ENCODE measurements at places on chromosomes 3 and 15.

DNA sequence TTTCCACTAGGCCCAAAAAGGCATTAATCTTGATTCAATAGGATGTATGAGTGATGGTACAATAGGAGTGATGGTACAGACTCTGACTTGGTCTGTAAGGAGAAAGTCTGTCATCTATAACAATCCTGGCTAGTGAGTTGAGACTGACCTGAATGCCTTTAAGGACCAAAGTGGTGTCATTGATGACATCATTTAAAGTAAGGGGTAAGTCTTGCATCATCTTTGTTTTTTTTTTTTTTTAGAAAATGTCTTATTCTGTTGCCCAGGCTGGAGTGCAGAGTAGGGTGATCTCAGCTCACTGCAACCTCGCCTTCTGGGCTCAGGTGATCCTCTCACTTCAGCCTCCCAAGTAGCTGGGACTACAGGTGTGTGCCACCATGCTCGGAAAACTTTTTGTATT, 5.6 kb upstream of the TMEM45A start:
- DNase-seq = no peak

DNA sequence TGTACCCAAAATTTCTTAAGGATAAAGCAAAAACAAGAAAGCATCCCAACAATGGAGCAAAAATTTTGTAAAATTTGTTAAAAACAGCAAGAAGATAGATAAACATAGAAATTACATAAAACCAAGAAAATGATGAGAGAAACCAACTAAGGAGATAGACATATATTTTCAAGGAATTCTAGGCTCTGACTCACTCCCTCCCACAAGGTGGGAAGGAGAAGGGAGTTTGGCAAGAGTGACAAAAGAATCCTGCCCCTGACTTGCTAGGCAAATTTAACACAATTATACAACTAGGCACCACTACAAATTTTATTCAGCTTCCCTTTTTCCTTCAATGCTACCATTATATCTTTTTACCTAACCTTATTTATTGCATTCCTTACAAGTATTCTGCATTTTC, 70.9 kb downstream of the MYO9A start:
- DNase-seq = no peak

DNA sequence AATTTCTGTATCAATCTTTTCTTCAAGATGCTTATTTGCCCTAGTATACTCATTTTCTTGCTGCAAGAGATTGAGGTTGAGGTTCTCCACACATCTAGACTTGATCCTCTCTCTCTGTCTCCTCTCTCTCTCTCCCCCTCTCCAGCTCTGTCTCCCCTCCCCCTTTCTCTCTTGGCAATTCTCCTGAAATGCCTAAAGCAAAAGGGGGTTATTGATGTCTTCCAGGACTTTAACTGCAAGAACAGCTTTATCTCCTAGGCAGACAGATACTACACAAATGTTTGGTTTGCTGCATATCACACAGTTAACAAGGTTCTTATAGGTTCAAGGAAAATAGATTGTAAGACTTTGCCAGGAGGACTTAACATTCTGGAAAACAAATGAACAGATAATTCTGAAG, 52.1 kb downstream of the TMEM212 start:
- DNase-seq = no peak

DNA sequence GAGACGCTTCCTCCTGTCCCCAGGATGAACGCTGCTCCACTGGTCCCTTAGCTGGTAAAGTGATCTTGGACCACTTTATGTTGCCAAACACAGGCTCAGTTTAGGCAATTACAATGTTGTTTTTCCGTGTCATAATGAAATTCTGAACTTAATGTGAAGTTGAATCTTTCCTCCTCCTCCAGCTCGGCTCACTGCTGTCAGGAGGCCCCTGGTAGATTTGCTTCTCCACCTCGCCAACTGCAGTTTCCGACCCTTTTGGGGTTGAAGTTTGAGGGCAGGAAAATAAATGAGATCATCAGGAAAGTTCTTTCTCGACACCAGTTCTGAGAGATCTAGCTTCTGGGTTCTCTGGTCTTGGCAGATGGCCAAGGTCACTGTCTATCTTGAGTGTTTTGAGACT, 27.8 kb downstream of the CFAP161 start:
- DNase-seq = no peak

GRCh38 chr15:60118146-60118545, 114.0 kb downstream of the FOXB1 start:
- DNase-seq = no peak

DNA sequence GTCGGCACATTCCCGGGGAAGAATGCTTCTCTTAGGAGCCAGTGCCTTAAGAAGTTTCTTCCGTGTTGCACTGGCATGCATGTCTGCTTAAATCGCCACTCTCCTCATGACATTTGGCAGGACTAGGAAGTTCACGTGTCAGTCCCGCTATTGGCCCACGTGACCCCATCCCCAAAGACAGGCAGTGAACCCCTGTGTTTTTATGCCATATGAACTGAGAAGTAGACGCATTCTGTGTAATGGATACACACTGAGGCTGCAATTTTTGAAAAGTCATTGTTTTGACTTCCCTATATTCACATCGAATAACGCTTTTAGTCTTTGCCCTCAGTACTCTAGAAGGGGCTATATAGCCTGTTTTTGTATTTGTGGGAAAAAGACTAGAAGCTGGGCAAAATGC, 125.6 kb upstream of the TBL1XR1 start:
- no peak for DNase-seq

GRCh38 chr3:106071306-106071705, 202.5 kb upstream of the CBLB start:
- DNase-seq = no peak

DNA sequence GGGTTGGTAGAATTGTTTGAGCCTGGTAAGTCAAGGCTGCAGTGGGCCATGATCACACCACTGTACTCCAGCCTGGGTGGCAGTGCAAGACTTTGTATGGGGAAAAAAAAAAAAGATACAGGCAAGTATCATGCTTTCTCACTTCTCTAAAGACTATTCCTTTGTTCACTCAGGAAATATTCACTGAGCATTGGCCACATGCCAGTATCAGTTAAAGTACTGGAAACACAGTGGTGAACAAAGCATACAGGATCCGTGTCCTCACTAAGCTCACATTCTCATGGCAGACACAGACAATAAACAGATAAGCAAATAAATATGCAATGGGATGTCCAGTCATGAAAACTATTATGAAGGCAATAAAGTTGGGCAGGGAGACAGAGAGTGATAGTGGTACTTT, 5.1 kb upstream of the MTHFS start:
- no peak for DNase-seq

DNA sequence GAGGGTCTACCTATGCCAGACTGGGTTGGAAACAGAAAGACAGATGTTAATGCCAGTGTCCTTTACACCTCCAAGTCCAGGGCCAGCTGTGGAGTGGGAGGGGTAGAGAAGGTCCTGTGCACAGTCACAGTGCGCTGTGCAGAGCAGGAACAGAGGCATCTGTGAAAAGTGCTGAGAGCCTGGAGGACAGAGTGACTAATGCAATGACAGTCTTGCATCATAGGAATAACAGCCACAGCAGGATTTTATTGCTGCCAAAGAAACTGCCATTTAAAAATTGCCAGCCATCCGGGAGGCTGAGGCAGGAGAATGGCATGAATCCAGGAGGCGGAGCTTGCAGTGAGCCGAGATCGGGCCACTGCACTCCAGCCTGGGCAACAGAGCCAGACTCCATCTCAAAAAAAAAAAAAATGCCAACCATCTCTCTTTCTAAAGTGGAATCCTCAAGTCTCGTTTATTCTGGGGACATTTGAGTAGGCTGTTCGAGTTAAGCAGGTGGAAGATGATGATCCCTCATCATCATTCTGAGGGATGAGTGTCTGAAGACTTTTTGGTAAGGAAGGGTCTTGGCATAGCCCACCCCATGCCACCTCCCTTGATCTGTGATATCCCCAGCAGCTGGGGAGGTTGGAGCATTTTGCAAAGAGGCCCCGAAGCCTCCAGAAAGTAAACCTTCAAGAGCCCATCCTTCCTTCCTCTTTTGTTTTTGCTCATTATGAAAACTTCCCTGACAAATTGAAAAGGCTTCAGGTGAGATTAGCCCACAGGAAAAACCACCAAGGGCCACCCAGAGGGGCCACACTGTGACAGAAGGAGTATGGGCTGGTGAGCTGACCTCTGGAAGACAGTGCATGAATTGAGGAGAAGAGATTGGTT, 7.7 kb downstream of the CCR2 start:
- DNase-seq = no peak

- no peak for DNase-seq
Observed at GRCh38 chr3:155080692-155081091, 573 bp downstream of the MME start.

DNA sequence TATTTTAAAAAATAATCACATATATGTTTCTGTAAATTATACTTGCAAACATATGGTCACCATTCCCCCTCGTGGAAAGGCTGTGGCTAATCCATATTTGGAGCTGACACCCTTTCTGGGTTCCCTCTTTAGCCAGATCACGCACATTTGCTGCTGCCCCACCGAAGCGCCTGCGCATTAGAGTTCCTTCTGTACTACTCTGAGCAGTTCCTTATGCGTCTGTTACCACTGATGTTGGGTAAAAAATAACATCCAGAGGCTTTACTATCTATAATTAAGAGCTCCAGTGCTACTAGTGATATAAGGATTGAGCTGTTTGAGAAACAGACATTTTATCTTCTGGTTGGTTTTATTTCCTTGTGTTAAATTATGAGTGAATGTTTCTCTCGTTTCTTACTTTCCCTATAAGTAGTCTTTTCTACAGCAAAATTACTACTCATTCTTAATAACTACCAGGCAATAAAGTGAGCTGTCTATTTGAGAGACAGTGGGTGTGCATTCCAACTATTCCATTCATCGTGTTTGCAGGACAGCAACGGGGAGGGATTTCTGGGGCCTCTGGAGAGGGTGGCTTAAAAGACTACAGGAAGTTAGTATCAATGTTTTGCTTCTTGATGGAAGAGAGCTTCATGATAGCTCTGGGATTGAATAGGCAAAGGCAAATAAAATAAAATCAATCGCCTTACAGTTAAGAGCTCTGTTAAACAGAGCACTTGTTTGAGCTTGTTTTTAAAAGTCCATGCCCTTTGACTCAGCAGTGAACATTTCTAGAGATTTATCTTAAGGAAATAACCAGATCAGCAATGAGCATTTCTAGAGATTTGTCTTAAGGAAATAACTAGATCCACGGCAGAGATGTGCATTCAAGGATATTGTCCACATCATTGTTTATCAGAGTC, 245.2 kb downstream of the CD47 start:
- no peak for DNase-seq

- no peak for DNase-seq
Observed at GRCh38 chr3:12357456-12357855, 68.6 kb downstream of the PPARG start.

DNA sequence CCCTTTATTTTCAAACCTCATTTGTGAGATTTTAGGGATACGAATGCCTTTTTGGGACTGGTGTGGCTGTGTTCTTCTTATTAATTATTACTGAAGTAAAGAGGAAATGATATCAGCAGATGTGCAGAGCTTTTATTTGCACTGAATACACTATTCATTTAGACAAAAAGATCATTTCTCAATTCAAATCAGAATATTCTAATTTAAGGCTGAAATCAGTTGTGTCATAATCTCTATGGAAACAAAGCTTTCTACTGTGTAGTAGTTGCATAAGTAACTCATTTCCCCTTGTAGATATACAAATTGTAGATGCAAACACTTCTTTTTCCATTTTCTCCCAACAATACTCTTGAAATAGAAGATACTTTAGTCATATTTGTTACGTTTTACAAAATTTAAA, 56.0 kb downstream of the PDE8A start:
- no peak for DNase-seq

DNA sequence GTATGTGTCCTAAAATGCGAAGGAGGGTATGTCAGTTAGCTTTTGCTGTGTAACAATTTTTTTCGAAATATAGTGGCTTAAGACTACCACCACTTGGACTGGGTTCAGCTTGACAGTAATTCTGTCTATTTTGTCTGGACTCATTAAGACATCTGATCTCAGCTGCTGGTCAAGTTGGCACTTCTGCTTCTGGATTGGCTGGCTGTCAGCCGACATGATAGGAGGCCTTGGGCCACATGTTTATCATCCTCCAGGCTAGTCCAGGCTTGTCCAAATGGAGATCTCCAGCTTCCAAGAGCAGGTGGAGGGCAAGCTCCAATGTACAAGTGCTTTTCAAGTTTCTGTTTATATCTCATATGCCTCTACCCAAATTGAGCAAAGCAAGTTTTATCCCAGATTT, 95.9 kb downstream of the GALK2 start:
- DNase-seq = no peak

DNA sequence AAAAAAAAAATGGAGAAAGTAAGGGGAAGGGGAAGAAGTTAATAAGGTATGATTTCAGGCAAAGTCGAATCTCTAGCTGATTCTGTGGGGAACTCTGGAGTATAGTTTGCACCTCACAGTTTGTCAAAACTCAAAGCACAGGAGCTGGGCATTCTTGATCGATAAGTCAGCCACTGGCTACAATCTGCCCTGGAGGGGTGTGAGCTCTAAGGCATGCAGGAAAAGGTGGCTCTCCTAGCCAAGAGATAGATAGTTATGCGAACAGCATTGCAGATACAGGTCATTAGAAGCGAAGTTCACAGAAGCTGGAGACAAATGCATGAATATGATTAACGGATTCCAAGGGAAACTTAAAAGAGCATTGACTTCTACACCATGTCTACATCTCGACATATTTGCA, 952.6 kb downstream of the AGBL1 start:
- no peak for DNase-seq

- no peak for DNase-seq
Observed at GRCh38 chr15:55562601-55563000, 25.5 kb downstream of the PYGO1 start.

DNA sequence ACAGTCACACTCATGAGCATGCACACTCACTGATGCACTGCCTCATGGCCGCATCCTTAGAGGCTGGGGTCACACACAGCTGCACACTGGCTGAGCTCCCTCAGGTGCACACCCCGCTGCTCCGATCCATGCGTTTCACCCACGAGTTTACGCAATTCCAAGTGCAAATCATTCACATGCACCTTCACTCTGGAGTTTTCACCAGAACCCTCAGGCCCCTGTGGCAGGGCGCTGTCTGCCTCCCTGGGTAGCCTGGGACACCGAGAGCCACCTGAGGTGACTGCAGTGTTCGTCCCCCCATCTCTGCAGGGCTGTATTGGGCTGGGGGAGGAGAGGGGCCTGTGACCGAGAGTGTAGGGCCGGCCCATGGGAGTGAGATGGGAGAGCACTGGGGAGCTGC, 134.8 kb downstream of the FBLN2 start:
- DNase-seq = no peak

- DNase-seq = no peak
Observed at GRCh38 chr3:11549580-11550140, 94.1 kb downstream of the VGLL4 start.

DNA sequence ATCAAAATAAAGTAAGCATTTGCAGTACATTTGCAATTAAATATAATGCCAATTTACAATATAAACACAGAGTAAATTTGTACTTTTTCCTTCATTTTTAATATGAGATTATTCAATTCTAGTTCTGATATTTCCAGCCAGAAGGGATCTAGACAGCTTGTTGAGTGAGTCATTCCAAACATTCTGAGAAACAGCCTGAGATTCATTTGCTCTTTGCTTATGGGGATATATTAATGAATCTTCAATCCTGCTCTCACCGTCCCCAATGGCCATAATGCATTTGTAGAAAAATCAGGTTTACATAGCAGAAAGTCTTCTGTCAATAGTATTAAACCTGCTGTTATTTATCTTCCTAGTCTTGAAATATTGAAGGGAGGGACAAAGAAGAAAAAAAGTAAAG, 554.2 kb downstream of the TUSC7 start:
- DNase-seq = no peak

- no peak for DNase-seq
Observed at GRCh38 chr15:87816016-87816415, 440.5 kb downstream of the NTRK3 start.

Measured in stimulated activated CD4-positive, alpha-beta T cell treated with anti-CD3 and anti-CD28 coated beads, Interleukin-12 subunit alpha, Interleukin-12 subunit beta, amount 100 ng/mL, for 4 hours (primary cell).